ENCODE measurements at places on chromosomes 3 and 15.

DNA sequence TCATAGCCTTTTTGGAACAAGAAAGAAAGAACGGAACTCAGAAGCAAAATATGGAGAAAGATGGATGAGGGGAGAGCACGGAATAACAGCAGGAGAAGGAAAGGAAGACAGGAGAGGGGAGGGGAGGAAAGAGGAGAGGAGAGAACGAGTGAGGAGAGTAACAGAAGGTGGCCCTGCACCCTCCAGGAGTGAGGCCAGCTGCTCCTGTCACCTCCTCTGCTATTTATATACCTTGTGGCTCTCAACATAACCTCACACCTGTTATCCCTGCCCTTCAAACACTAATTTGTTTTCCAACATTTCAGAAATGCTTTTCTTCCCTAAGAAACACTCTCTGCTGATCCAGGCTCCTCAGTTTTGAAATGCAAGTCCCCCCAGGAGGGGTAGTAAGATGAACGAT, 53.4 kb upstream of the ATP2B2 start:
- no peak for DNase-seq

DNA sequence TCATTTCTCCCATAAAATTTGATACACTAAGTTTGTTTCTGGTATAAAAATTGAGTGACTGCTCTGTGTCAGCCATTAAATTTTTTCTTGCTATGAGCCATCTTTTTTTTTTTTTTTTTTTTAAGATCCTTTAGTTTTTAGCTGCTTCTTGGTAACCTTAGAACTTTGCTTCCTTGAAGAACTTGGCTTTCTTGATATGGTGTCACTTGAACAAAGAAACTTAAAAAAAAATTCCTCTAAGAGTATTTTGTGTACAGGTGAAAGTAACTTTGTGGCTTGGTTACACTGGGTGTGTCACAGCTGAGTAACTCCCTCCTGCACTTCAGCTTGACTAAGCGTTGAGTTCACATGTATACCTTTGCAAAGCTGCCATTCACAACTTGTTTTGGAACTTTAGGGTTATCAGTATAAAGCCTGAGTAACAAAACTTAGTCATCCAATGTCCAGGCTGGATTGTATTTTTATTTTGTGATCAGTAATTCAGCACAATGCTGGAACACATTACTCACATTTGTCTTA, 6.5 kb downstream of the CHD2 start:
- DNase-seq: no peak

DNA sequence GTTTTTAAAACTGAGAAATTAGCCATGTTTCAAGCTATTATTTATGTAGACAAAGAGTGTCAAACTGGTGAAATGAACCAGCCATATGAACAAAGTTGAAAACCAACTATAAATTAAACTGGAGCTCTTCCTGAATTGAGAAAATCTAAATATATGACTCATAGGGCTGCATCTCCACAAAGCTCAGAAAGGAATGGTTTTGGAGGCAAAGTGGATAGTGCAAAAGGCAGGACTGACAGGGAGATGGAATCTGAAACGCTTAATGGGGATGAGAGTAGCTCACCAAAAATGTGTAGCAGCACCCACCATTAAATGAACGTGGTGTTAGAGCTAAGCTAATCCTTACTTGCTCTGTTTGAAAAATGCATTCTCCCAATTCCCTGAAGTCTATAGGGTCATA, 1066.0 kb downstream of the AGBL1 start:
- no peak for DNase-seq

DNA sequence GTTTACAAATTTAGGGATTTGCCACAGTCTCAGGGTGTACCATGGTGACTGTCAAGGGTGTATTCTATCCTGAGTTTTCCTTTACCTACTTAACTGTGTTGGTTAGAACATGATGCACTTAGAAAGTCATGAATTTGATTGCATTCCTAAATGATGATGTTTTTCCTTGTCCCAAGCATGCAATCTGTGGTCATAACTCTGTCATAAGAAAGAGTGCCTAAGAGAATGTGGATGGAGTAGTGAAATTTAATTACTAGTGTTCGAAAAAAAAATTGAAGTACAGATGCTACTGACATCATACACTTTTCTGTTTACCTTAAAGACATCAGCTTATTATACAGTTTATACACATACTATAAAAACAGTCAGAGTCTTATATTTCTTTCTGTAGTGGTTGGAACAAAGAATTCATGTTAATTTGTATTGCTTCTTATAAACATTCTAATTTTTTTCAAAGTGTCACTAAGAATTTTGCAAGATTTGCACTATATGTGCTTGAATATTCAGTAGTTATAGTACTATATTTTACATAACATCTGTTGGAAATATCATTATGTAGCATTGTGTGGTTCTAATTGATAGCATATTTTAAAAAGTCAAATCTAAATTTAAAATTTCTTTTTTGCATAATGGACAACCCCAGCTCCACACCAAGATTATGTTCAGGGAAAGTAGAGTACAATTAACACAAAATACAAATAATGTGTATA, 231.3 kb upstream of the KCNMB2 start:
- no peak for DNase-seq

- no peak for DNase-seq
Observed at GRCh38 chr3:139987908-139988307, 52.9 kb downstream of the CLSTN2 start.

DNA sequence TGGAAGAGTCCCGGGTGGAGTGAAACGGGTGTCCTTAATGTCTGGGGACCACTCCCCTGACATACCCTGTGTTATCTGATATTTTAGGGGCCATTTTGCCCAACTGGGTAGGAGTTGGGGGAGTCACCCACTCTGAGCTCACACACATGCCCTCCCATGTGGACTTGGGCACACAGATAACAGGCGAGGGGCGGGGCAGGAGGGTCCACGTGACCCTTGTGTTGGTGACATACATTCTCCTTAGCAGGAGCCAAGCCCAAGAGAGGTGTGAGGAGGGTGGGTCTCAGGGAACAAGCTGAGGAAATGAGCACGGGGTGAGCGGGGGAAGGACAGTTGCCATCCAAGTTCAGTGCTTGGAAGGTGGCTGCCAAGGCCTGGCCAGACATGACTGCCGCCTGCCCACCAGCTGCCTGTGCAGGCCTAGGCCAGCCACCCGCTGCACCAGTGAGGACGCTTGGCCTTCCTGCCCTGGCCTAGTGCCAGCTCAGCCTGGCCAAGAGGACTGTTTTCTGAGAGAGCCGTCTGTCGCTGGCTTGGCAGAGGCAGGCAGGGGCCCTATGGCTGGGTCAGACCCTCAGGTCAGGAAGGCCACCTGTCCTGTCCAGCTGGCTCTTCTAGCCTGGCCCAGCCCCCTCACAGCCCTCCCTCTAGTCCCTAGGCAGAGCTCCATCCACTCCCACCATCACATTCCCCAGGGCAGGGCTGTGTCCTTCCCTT, 31.3 kb upstream of the TMEM115 start:
- DNase-seq: no peak

DNA sequence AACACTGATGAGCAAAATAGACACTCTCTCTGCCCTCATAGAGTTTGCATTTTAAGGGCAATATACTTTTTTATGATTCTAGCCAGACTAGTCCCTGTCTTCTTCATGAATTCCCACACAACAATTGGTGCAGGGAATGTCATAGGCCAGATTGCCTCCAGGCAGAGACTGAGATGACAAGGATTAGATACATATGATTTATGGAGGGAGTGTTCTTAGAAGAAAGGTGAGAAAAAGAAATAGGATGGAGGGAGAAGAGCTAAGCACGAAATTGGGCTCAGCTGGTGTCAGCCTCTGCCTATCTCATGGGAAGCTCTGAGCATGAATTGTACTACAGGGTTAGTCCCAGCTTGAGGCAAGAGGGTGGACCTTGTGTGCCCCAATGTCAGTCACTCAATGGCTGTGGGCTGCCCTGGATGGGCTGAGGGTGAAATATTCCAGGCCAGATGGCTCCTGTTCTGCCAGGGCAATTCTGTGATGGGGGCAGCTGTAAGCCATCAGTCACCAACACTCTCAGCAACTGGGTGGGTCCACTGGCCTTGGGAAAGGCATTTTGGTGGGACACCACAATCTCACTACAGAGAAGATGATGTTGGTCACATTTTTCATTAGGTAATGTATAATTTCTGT, 31.1 kb downstream of the EIF1B start:
- no peak for DNase-seq

DNA sequence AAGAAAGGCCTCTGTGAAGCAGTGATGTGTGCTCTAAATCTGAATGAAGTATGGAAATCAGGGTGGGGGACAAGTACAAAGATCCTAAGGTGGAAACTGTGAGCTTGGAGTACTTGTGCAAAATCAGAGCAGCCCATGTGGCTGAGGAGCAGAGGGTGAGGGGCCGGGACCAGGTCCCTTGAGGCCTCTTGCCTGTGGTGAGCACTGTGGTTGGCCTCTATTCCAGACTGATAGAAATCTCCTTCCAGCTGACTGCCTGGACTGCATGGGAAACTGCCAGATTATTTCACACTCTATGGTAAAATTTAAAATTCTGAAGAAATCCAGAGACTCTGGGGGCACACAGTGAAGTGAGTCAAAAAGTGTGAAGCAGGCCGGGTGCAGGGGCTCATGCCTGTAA, 81.4 kb downstream of the TM4SF4 start:
- no peak for DNase-seq

DNA sequence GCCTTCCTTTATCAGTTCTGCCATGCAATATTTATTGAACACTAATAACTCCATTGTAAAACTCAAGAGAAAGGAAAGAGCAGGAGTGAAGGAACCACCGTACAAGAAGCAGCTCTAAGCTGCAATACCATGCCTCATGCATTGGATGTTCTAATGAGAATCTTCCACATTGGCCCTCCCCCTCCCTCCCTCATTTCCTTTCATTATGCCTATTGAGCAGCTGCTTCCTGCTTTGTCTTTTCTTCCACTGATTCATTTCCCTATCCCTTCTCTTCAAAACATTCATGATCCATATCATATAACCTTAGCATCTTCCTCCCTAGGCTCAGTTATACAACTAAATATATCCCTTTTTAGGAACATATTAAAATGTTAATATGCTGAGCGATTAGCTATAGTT, 698.7 kb upstream of the GOLIM4 start:
- no peak for DNase-seq

- no peak for DNase-seq
Observed at GRCh38 chr3:131540143-131540542, 37.4 kb upstream of the MRPL3 start.

Measured in activated T-helper 1 cell treated with anti-CD3 and anti-CD28 coated beads, Interleukin-2, amount 50 U/mL, for 16 hours (primary cell).